Colonic mucosa (tissue), 4 donors: ENCODE measurements at places on chromosomes 16 and 17. TPM values are rescaled to one million over a fixed set of nuclear protein-coding genes. Genes with fewer than 3 reads are reported as not detected.

LITAFD gene
- total RNA-seq = not detected

ABCC12 gene
- total RNA-seq = not detected

IRX5 gene
- total RNA-seq = 0.11 TPM

DNA sequence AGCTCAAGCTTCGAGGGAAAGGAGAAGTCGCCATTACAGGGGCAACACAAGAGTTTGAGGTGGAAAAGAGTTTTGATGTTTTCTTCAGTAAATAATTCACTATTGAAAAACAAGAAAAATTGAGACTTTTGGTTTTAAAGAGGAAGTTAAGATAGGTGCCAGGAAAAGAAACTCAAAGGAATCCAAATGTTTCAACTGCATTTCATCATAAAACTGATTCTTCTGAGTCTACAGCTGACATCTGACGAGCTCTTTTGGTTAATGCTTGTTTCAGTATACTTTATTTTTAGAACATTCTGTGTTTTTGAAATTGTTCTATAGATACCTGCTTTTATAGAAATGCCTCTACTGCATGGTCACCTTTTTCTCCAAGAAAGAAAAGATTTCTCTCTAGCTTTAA, 54.0 kb downstream of the ERN1 start:
- no peak for DNase-seq

- no peak for DNase-seq
Measured at GRCh38 chr17:12133183-12133582, 112.5 kb downstream of the MAP2K4 start.
